ENCODE measurements at places on chromosomes 1 and 21.

- no peak for DNase-seq
Observed at GRCh38 chr1:117370071-117370470, 2.8 kb downstream of the MAN1A2 start.

GRCh38 chr1:201636510-201636971 is 97.6 kb downstream of the NAV1 start:
- DNase-seq = no peak

DNA sequence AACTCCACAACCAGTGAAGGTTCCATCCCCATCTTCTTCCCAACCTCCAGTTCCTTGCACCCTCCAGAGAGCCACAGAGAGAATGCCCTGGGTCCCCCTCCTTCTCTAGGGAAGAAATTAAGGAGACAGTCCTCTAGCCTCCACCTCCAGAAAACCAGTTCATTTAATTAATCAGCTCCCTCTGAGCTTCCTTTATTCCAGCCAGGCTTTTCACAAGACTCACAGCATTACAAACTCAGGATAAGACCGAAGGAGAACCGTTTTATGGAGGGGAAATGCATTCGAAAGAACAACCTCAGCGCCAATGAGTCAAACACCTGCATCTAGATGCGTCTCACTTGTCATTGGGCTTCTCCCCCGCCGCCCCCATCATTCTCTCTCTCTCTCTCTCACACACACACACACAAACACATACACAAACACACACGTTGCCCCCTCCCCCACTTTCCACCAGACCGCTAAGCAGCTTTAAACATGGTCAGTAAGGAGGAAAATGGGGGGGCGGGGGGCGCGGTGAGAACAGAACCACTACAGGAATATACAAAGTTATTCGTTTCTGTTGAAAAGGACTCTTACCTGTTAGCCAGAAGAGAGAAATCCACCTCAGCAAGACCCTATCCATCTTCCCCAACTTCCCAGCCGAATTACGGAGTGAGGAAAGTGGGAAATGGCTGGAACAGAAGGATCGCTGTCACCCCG is 544 bp downstream of the ILDR2 start:
- DNase-seq = no peak

- no peak for DNase-seq
Observed at GRCh38 chr1:192238421-192238820, 78.4 kb upstream of the RGS21 start.

GRCh38 chr1:230464671-230465070 is 38.5 kb upstream of the PGBD5 start:
- DNase-seq = no peak

- DNase-seq = no peak
Observed at GRCh38 chr1:59288046-59288445, 8.8 kb upstream of the FGGY start.
